ENCODE measurements at places on chromosomes 2 and 18. TPM values are rescaled to one million over a fixed set of nuclear protein-coding genes. Genes with fewer than 3 reads are reported as not detected.

GRCh38 chr18:3528231-3528630 lies 78.3 kb downstream of the TGIF1 start:
- DNase-seq: peak; percentile 32

Gene CHMP3
- total RNA-seq: 126 TPM

DNA sequence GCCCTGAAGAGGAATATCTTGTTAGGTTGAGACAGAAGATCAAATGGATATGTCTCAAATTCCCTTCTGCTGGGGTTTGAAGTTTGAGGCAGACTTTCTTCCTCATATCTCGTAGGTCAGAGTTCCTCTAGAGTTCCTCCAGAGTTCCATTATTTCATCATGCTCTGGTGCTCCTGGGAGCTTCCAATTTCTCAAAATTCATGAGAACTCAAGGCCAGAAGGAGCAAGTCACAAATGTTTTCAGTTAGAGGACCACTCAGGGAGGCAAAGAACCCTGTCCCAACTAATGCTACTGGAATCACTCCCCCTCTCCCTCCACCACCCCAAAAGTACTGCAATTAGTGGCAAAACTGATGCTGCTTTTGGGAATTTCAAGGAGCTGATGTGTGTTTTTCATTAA lies 115.7 kb upstream of the RBMS1 start:
- DNase-seq: no peak

- DNase-seq: no peak
Observed at GRCh38 chr2:39008665-39009064, 112.2 kb downstream of the SOS1 start.

DNA sequence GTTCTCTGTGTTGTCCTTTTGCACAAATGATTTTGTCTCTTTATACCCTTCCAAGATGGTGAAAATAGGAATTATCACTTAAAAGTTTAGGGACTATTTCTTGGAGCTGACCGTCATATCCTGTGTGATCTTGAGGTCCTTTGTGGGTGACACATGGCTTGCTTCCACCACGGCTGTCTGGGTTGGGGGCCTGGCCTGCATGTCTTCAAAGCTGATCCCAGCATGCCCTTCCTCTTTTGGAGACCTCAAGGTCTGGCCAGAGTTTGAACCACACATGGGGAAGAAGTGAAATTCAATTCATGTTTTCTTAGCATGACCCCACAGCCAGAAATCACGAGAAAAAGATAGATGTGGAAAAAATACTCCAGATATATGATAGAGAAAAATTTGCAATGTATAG lies 14.0 kb downstream of the SFTPB start:
- DNase-seq: no peak

GRCh38 chr2:109448946-109449788 lies 164.6 kb downstream of the SEPTIN10 start:
- DNase-seq: peak; percentile 29

DNA sequence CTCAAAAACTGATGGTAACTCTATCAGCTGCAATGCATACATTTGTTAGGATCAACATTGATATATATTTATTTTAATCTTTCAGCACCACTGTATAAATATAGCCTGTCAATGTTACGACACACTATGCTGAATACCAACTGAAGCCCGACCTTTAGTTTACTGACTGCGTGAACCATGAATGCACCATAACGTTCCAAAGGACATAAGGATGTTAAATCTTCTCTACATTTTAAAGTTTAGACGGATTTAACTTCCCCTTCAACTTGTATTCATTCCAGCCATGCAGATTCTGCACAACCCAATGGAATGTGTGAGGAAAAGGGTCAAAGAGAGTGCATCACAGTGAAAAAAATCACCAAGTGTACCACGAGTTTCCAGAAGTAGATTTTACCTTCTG lies 489.5 kb downstream of the IRS1 start:
- peak; percentile 87 for DNase-seq

GRCh38 chr18:32040936-32041335 lies 22.3 kb downstream of the RNF125 start:
- DNase-seq: no peak

- DNase-seq: peak; percentile 82
Observed at GRCh38 chr2:169692718-169693117, 1.5 kb downstream of the CFAP210 start.

DNA sequence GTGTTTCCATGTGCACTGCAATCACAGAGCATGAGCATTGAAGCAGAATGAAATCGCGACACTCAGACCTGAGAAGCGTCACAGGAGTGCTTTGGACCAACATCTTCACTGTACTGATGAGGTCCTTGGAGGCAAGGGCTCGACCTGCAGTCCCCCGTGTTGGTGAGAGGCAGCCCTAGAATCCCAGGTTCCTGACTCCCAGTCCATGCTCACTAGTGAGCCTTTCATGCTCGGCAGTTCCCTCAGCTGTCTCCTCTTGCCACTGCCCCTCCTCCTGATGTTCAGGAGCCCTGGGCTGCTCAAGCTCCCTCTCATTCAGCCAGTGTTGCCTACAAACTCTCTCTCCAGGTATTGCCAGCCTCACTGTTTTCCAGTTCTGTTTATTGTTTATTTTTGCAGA lies 291.4 kb downstream of the DYSF start:
- no peak for DNase-seq

Gene UPP2
- total RNA-seq: not detected

Gene GPR155
- total RNA-seq: 5.7 TPM

Gene HOXD3
- total RNA-seq: 1.1 TPM
